MCF 10A (cell line): ENCODE measurements at places on chromosomes 6 and 20.

DNA sequence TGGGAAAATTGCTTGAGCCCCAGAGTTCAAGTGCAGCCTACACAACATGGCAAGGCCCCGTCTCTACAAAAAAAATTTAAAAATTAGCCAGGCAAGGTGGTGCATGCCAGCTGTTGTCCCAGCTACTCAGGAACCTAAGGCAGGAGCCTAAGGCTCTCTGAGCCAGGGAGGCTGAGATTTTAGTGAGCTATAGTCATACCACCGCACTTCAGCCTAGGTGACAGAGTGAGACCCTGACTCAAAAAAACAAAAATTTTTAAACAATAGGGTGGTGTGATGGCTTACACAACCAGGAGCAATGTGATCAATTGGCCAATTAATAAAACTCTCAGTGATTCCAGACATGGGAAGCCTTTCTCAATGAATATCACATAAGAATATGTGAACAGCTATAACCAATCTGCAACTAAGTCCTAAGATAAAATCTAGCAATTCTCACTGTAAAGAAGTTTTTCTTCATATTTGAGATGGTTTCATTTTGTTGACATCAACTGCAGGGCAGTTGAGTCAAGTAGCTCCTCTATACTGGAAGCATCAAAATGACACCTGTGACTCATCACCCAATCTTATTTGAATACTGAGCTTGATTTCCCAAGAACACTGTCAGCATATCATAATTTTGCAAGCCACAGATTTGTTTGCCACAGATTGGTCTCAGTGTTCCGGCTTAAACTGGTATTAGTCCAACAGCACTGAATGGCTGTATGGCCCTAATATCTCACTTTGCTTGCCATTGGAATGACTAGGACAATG is 169.0 kb upstream of the GJE1 start:
- peak; percentile 59 for DNase-seq

DNA sequence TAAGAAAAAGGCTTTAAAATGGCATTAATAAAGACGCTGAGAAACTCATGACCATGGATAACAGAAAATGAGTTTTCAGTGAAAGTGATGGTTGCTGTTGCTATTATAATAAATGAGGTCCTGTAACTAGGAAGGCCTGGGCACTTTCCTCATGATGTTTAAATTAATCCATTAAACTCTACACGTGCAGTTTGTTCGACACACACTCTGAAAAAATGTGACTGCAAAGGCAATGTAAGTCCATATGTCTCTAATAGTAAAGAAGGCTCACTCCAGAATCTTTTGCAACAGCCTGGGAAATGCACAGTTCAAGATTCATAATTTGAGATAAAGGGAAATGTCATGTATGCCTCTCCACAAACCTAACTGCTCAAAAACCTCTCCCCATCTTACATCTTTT is 153.4 kb downstream of the COL12A1 start:
- no peak for DNase-seq

GRCh38 chr6:145137425-145137824 is 597.9 kb downstream of the EPM2A start:
- DNase-seq = peak; percentile 47

GRCh38 chr6:169807699-169808607 is 56.5 kb downstream of the ERMARD start:
- DNase-seq = no peak

- no peak for DNase-seq
Observed at GRCh38 chr6:150149146-150149545, 6.3 kb downstream of the PPP1R14C start.

DNA sequence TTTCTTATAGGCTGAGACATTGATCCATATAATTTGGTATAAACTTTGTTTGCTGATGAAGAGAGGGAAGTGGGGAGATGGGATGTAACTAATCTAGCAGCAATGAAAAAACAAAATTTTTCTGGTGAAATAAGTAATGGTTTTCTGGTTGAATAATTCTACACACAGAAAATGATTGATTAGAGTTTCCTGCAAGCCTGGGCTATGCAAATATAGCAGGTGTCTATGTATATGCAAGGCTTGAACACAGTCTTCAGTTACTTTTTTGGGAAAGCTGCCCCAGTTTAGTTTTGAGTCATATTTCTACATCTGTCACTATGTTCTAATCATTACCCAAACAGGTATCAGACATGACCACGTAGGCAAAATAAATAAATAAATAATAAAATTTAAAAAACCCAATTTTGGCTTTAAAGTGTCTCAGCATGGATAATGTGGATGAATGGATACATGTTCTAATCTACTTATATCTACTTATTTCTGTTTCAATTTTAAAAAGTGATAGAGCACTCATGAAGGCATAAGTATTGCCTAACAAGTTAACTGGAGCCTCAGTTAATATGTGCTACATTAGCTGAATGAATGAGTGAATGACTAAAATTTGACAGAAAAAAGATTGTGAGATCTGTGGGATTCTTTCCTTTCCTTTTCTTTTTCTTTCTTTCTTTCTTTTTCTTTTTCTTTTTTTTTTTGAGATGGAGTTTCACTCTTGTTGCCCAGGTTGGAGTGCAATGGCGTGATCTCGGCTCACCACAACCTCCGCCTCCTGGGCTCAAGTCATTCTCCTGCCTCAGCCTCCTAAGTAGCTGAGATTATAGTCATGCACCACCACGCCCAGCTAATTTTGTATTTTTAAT is 37.2 kb upstream of the TFB1M start:
- no peak for DNase-seq

DNA sequence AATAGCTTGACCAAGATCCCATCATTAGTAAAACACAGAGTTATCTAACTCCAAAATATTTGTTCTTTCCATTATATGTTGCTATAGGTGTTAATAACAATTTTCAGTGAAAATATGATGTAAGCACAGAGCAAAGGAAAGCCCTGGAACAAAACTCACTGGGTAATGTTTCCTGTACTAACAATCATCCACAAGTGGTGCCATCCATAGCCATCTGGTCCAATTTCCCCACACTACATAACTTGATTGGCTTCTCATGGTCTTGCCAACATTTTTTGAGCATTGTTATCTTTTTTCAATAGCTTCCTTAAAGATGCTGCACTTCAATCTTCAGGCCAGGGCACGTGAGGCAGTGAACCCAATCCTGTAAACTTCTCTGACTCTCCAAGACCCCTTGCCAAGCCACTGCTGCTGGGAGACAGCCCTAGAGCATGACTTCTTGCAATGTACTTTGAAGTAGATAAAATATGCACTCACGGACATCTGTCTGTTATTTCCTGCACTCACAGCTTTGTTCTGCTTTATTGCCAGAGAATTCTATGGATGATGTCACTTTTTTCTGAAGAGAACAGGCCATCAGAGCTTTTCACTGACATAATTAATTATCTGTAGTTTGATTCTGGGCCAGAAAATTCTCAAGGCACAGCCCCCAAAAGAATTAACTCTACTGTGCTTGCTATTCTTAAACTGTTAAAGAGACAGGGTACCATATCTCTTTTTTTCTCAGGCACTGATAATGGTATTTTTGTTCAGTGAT is 97.5 kb upstream of the TMEM30A start:
- DNase-seq = no peak

DNA sequence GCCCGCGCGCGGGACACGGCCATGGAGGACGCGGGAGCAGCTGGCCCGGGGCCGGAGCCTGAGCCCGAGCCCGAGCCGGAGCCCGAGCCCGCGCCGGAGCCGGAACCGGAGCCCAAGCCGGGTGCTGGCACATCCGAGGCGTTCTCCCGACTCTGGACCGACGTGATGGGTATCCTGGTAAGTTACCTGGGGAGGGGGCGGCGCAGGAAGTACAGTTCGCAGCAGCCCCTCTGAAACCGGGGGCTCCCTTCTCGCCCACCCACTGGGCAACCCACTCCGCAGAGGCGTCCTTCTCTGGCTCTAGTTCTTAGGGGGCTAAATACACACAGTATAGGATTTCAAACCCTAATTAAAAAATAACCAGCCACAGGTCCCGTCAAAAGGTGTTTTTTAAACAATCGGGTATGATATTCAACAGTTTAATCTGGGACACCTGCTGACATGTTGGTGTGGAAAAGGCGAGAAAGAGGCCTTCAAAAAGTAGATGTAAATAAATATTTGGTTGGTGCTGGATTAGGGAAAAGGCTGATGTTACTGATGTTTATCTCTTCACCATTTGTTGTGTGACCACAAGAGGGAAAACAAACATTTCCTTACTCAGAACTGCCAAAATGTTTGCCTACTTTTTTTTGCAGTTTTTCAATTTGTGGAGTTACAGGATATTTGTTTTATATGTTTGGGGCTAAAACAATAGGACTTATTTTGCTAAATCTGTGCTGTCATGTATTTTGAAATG is 577 bp downstream of the SASH1 start:
- peak; percentile 21 for DNase-seq

GRCh38 chr6:104266922-104267321 is 592.8 kb downstream of the HACE1 start:
- DNase-seq = no peak

- DNase-seq = no peak
Observed at GRCh38 chr6:130314271-130314670, 51.5 kb upstream of the TMEM200A start.

- DNase-seq = no peak
Observed at GRCh38 chr6:150099953-150100352, 31.0 kb upstream of the ULBP3 start.

DNA sequence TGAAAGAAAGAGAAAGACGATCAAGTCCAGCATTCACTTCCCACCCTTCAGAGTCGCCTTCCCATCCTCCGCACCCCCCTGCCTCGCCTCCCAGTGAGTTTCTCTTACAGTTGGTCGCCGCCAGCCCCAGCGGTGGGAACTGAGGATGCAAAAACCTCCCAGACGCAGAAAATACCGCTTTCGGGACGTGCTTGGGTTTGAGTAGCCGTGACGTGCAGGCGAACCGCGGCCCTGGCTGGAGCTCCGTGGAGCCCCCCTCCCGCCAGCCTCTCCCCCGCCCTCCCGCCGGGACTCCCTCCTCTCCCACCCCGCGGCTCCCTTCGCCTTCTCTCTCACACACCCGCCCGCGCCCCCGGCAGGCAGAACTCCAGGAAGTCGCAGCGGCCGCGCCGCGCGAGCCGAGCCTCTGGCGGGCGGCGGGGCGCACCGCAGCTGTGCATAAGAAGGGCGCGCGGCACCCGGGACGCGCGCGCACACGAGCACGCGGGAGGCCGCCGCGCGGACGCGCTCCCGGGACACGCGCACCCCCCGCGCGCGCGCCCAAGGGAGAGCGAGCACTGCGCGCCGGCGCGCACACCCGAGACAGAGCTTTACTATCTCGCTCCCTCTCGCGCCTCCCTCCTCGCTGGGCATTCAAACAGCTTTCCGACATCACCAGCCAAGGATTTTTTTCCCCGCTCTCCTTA is at the start of gene ADGRB3:
TSS of gene ADGRB3 (plus strand) at position 557 of the 686 bp plus-strand sequence. CDS start 3,394 bp downstream, outside the sequence.
- DNase-seq = no peak

- DNase-seq = no peak
Observed at GRCh38 chr6:134967711-134968110, 17.8 kb upstream of the ALDH8A1 start.

GRCh38 chr6:159788753-159789376 is 537 bp downstream of the TCP1 start:
- DNase-seq = peak; percentile 43

DNA sequence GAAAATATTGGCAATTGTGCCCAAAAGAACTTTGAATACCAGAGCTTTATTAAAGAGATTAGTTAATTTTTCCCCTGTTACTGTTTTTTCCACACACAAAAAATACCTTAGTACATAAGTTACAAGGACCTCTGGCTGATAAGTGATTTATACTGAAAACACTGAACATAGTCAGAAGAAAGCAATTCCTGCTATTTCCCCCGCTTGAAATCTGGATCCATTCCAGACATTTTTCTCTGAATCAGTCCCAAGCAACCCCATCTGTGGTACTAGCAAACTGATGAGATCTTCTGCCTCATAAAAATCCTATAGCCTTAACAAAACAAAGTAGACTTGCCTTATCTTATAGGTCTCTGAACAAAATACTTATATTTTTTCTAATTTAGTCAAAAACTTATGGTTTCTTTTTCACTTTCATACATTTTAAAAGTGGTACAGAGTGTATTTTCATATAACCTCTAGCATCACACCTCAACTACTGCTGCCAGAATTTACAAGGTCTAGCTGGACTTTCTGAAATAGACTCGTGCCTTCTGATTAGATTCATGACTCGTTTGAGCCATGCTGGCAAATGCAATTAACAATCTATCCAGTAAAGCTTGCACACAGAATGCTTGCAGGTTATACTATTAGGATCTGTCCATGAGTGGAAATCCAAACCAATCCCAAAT is 111.9 kb downstream of the TBX18 start:
- DNase-seq = peak; percentile 68

GRCh38 chr6:122652431-122652830 is 42.2 kb downstream of the PKIB start:
- DNase-seq = peak; percentile 28

DNA sequence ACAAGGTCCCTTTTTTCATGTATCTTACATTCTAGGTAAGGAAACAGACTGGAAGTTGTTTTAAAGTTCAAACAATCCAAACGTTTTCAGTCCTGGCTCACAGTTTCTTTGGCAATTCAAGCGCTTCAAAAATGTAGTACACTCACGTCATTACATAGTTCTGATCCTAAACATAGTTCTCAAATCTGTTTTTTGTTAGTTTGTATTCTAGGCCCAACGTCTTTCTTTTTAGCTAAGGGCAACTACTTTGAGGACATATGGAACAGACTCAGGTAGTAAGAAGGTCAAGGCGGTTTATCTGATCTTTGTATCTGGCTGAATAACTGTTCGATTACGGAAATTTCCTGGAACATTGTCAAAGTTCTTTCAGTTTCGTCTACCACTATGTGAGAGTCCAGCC is 36.9 kb upstream of the PLCB4 start:
- no peak for DNase-seq

DNA sequence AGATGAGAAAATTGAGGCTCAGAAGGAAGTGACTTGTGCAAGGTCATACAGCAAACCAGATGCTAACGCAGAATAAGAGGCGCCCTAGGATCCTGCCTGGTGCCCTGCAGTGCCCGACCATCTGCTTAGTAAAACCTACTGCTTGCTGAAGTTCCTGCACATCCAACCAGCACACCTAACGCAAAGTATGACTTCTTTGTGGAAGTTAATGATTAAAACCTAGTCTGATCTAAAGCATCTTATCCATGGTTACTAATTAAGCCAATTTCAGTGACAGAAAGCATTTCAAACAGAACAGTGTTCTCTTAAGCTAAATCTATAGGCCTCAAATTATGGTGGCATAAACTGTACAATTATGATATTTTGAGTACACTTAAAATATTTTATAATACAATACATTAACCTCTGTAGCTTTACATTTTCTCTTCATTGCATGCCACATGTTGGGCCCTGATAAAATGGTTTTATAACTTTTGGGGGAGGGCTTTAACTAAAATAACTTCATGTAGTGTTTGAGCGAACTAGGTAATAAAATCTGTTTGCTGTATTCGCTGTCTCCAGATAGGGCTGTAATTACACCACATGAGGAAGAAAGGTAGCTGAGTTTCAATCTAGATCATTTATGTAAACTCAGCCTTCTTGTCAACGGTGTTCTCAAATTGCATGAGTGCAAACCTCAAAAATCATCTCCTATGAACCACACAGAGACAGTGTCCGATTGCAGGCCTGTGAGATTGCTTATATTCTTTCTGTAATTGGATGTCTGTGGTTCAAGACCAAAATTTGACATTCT is 37.5 kb upstream of the BEND3 start:
- no peak for DNase-seq

GRCh38 chr6:85995339-85996033 is 352.8 kb upstream of the SYNCRIP start:
- no peak for DNase-seq
